Suprapubic skin (tissue), 4 donors: ENCODE measurements at places on chromosomes 3 and 15.

DNA sequence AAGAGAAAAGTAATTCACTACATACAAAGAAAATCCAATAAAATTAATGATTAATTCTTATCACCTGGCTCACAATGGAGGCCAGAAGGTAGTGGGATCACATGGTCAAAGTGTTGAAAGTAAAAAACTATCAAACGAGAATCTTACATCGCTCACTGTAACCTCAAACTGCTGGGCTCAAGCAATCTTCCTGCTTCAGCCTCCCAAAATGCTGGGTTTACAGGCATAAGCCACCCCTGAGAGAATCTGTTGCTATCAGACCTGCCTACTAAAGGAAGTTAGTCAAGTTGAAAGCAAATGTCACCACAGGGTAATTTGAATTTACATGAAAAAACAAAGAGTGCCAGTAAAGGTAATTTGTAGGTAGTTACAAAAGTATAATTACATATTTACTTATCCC, 103.3 kb downstream of the PCCB start:
- no peak for DNase-seq

DNA sequence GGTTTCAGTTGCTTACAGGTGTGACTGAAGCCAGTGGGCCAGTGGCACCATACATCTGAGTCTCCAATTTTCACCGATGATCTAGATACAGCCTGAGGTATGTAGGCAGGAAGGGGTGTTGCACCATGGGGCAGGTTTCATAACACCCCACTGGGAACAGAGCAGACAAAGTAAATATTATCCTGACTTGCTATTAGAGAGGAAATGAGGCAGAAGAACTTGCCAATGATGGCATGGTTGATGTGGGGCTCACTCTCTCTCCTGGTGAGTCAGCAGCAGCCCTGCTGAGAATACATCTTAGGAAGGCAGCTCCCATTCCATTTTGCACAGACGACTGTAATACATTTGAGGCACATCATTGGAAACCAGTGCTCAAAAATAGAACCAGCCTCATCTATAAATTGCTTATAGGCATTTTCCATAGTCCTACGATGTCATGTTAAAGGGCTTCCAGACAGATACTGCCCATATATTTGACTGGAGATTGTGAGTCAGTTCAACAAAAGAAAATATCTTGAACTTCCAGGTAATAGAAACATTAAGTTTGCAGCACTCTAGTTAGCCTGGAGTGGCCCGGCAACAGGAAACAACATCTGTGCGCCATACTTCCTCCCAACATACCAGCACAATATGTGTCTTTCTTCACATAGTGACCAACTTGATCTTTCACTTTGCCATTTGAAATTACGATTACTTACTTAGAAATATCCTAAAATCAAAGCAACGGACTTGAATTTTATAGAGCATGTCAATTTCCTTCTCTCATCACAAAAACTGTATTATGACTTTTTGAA, 175.5 kb downstream of the NECTIN3 start:
- no peak for DNase-seq

- no peak for DNase-seq
Observed at GRCh38 chr15:85414495-85414894, 34.1 kb downstream of the AKAP13 start.

DNA sequence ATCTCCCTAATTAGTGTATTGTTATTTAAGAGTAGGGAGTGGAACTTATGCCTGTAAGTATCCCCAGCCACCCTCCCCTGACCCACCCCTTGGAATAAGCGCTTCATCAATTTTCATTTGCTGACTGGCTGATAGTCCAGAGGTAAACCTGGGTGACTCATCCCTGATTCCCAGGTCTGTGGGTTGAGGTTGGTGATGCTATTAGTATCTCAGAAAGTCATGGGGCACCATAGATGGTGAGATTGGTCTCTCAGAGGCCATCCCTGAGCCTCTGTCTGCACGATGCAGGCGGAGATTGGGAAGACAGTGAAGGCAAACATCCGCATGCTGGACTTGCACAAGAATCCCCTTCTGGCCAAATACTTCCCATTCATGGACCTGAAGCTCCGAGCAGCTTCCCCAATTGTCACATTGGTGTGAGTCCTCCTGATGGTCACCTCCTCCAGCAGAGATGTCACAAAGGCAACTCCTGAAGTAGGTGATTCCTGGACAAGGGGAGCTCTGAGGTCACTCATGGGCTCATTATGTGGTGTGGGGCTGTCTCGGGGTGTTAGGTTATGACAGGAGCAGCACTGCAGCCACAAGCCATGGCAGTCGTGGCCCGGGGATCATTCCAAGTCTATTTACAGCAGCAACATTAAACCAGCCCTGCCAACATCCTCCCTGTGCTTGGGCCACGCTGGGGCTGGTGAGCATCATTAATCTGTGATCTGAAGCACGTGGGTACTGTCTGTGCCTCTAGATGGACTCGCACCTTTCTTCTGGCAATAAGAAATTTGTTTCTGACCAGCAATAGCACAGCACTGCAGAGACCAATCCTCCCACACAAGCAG, 6.8 kb upstream of the TXNRD3 start:
- no peak for DNase-seq
